Neural crest cell (in vitro differentiated cells): ENCODE measurements at places on chromosomes 6 and 20. TPM values are rescaled to one million over a fixed set of nuclear protein-coding genes. Genes with fewer than 3 reads are reported as not detected.

EPPIN gene
- not detected in 2 replicates for total RNA-seq

RGS17 gene
- total RNA-seq, result 3.5 and 4.7 TPM in 2 replicates

- no peak for DNase-seq
Measured at GRCh38 chr20:19269737-19270340, 57.4 kb downstream of the SLC24A3 start.

DNA sequence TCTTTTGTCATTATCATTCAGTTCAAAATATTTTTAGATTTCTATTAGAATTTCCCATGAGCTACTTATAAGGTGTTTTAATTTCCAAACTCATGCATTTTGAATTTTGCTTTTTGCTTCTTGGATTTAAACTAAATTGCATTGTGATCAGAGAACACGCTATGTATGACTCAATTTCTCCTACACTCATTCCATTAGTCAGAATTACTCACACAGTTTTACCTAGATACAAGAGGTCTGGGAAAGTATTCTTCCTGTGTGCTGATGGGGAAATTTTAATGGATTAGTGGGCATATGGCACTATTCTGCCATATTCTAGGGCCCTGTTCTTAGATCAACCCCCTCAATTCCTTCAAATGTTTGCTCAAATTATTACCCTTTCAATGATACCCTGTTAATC is 49.9 kb upstream of the BMP5 start:
- no peak for DNase-seq

DNA sequence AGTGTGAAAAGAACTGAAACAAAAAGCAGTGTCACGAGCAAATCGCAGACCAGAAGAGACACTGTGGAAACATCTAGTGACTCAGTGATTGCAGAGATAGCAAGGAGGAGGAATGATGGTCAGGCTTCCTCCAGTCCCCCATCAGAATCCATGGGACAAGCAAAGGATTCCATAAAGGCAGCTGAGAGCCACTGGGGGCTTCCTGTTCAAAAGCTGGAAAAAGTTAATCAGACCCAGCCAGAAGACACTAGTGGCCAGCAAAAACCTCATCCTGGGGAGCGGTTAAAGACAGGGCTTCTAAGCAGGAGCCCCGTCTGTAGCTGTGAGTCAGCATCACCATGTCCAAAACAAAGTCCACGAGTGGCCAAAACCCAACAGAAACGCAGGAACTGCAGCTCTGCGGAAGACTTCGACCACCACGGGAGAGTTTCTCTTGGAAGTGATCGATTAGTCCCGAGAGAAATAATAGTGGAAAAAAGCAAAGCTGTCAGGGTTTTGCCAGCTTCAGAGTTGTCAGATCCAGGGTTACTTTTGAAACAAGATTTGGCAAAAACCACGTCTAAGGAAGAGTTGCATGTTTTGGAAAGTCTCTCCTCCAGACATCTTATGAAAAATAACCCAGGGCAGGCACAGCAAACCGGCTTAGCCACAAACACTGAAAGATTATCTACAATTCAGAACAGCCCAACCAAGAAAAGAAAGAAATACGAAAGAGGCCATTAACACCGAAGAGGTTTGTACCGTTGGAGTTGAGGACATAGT is 51.0 kb downstream of the JAG1 start:
- DNase-seq, result no peak

DNA sequence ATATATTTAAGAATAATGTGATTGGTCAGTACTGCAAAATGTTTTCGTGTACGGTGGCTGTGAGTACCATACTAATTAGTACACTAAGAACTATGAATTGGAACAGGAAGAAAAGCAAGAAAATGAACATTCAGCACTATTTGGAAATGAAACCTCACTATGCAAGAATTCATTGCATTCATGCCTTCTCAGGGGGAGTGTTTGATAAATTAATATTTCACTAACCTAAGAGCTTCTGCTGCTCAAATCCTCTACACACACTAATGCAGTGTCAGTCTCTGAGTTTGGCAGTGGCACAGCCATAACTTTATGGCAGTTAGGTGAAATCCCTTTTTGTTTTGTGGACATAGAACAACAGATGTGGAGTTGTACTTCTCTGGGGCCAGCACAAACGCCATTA is 60.1 kb downstream of the SLC16A10 start:
- no peak for DNase-seq

GRCh38 chr6:15001326-15001910 is 244.5 kb upstream of the JARID2 start:
- no peak for DNase-seq
